Glomerular endothelial cell (primary cell): ENCODE measurements at places on chromosomes 6 and 20.

DNA sequence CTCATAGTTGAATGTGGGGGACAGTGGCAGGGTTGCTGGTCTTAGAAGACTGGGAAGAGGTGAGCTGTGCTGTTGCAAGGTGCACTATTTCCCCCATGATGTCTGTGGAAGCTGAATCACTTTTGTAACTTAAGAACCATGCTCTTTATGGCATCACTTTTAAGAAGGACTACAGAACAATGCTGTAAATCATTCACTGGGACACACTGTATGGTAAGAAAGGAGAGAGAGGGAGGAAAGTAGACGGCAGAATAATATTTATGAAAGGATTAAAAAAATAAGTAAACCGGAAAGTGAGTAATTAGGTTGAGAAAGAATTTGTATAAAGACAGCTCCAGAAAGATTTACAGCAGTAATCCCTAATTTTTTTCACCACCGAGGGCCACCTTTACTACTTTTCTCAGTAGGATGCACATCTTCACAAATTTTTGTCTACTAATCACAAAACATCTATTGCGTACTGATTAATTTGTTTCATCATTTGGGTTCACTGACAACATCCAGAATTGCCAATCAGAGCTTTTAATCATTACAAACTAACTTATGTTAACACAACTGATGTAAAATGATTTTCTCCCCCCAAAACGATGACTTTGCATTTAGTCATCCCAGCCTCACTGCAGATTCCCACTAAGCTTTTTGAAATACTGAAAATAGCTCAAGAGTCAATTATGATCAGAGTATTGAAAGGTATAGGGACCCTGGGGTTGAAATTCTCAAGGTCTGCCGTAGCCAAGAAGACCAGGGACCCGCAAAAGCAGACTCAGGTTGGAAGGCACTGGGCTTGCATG is 560.7 kb upstream of the NOX3 start:
- no peak for DNase-seq

GRCh38 chr20:49542514-49542991 is 25.4 kb downstream of the PTGIS start:
- no peak for DNase-seq

DNA sequence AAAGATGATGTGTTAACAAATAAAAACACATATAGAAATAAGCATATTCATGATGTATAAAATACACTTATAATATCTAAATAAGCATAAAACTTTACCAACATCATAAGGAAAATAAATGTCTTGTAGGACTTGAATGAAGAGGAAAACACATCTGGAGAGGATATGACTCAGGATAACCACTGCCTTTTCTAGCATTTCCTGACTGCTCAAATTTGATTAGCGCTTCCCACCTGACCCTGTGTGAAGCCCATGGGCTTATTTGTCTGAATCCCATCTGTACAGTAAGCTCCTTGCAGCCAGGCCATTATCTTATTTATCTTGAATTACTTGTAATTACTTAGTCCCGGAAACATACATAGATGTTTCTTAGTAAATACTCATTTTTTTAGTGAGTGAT is 608.6 kb downstream of the COL12A1 start:
- no peak for DNase-seq

DNA sequence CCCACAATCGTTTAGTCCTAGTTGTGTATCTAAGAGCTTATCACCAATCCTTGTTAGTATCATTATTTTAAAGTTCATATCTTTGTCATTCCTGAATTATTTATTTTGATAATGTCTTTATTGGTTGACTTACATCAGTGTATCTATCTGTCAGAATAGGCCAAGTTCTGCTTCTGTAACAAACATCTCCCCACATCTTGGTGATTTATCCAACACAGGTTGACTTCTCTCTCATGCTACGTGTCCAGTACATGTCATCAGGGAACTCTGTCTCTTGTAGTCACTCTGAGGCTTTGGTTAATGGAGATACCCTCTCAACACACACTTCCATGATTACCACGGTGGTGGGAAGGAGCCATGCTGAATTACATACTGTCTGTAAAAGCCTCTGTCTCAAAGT is 38.4 kb downstream of the BANF2 start:
- no peak for DNase-seq

DNA sequence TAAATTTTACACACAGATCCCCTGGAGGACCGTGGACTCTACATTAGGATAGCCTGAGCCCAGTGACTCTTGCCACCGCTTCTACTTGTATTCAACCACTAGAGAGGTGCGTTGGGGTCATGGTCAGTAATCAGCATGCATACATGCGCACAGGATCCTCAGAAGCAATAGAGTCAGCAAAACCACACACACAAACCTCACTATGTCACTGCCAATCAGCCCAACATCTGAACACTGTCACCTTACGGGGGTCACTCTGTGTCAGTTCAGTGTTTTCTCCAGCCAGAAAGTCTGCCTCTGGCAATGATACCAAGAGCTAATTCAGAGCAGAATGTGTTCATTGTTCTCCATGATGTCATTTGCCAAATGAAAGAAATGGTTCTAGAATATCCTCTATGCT is 225.3 kb downstream of the KHDC1L start:
- DNase-seq = no peak

- no peak for DNase-seq
Measured at GRCh38 chr6:88814909-88815308, 148.5 kb downstream of the RNGTT start.

GRCh38 chr6:122048570-122048969 is 350.9 kb upstream of the HSF2 start:
- DNase-seq = no peak

DNA sequence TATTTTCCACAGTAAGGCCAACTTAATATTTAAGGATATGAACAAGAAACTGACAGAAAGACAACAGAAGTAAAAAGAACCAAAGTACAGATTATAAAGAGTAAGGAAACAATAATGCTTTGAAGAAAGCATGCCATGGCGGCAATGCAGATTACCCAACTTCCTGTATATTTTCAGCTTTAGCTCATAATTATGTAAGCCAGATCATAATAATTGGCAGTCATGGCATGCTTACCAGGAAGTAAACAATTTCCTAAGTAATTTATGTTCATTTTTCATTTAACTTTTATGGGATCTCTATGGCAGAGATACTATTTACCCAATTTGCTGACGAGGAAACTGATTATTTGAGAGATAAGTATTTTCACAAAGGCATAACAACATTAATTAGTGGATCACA is 988.7 kb downstream of the HACE1 start:
- no peak for DNase-seq
